RPMI8226 (cell line): ENCODE measurements at places on chromosomes 3 and 15.
A peak's percentile ranks its signal among the peaks of the same experiment; 100 is the strongest.

GRCh38 chr3:27166888-27167287 is 202.3 kb downstream of the NEK10 start:
- peak; percentile 10 for DNase-seq

DNA sequence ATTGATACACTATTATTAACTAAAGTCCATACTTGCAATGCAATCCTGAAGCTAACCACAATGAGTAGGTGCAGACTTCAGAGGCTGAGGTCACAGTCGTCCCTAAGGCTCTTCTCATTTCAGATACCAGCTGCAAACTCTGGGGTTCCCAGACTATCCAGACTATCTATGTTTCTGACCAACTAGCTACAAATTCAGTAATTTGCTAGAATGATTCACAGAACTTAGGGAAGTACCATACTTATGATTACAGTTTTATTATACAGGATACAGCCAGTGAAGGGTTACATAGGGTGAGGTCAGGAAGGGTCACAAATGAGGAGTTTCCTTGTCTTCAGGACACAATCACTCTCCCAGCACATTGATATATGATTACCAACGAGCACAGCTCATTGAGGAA is 36.5 kb downstream of the PPM1L start:
- DNase-seq: no peak

DNA sequence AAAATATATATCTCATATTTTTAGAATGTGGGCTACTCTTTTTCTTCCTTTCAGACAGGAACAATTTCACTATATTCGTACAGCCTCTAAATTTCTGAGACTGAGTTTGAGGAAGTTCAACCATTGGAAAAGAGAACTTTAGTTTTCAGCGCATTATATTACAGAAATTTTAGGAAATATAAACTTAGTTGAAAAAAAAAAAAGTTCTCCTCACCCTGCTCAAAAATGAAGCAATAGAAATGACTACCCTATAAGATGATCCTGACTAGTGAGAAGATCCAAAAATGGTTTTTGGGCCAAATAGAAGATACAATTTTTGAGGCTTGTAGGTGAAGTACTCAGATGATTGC is 139.6 kb downstream of the MCTP2 start:
- DNase-seq: no peak

DNA sequence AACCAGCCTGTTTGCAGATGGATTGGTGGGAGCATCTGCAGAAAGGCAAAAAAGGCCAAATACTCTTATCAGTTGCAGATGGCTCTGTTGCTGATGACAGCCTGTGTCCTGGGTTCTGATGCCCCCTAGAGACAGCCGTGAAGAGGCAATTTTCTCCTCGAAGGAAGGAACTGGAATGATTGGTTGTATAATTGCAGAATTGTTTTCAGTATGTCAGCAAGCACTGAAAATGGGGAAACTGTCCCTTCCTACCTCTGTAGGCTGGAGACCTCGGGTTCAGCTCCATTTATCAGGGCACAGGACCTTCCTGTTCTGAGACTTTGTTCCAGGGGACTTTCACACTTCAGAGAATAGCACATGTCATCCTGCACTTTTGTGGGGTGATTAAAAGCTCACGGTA is 103.0 kb downstream of the PGPEP1L start:
- DNase-seq: peak; percentile 38

GRCh38 chr3:73621388-73621787 is 3.4 kb downstream of the PDZRN3 start:
- no peak for DNase-seq

- no peak for DNase-seq
Observed at GRCh38 chr3:184008161-184008560, 9.5 kb downstream of the ABCC5 start.

GRCh38 chr15:52862677-52863076 is 72.5 kb upstream of the ONECUT1 start:
- no peak for DNase-seq

DNA sequence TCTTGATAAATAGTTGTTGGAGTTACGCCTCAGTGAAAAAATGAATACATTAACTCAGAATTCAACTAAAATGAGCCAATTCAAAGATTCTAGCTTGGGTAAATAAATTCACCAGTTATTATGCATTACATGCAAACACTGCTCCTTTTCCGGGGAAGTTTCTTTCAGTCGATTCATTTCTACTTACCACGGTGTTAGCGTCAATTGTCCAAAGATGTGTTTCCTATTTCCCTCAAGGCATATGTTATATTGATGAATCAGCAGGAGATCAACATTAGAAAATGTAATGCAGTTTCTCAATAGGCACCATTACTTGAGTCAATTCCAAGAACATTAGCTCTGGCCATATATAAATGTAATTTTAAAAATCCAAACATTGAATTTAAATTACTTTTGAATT is 517.7 kb downstream of the OTOL1 start:
- DNase-seq: no peak

DNA sequence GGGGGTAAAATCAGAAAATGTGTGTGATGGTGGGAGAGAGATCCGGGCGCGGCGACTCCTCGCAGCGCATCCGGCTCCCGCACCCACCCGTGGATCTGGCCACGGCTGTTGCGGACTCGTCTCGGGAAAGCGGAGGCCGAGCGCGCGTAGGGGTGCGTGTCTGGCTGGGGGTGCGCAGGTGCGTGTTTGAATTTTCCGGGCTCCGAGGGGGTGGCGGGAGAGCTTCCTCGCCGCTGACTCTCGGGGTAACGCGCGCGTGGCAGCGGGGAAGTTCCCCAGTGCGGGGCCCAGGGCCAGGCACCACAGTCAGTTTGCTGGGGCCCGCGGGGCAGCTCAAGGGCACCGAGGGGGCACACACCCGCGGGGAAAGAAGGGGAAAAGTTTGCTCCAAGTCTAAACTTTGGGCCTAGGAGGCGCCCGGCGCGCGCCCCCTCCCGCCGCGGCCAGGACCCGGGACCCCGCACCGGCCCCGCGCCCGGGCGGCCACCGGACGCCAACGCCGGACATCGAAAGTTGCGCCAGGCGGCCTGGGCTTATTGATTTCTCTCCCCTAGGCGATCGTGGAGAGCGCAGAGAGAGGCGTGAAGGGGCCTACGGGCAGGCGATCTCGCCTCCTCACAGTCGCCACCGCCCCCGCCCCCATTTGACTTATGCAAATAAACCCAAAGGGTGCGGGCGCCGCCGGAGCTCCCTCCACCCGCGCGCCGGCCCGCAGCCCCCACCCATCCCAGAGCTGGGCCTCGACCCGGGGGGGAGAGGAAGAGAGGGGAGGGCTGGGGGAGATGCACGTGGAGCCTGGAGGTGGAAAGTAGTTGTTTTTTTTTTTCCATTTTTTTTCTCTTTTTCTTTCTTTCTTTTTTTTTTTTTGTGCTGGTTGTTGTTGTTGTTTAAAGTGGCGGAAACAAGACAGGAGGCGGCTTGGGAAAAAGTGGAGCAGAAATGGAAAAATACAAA is 639 bp downstream of the FOXP1 start:
- peak; percentile 22 for DNase-seq

- DNase-seq: no peak
Observed at GRCh38 chr3:58429657-58430056, 4.0 kb downstream of the PDHB start.

- DNase-seq: no peak
Observed at GRCh38 chr15:45660231-45660979, 25.6 kb downstream of the SQOR start.

DNA sequence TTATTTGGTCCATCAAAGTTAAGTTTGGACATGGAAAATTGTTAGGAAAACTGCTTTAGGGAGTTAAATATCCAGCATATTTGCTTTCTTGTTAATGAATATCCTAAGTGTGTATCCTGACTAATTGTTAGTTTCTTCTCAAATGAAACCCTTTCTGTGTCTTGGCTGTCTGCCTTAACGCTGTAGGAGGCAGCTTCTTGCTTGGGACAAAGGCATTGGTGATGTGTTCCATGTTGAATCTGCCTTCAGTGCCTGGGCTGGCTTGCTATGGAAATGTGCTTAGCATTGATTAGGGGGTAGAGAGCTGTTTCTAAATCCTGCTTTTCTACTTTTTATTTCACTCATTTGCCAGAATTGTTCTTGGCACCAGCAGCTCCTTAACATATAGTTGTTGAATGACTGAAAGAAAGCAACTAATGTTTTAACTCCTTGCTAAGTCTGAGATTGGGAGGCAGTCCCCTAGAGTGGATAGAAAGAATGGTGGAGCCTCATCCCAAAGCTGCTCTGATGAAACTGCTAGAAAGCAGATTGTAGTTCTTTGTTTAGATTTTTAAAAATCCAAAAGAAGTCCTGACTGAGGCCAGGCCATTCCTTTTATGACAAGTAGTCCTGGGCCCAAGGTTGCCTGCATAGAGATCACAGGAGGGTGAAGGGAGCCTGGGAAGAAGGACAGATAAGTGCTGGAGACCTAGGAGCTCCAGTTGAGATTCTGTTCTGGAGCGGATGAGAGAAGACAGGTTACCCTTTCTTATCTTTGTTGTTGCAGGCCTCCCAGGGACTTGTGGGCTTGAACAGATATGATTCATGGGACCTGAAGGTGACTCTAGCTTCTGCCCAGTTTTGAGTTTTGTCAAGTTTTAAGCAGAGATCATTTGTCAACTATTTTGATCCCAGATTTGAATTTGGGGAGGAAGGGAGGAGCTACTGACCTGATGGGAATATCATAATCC is 39.3 kb downstream of the OXNAD1 start:
- DNase-seq: no peak

DNA sequence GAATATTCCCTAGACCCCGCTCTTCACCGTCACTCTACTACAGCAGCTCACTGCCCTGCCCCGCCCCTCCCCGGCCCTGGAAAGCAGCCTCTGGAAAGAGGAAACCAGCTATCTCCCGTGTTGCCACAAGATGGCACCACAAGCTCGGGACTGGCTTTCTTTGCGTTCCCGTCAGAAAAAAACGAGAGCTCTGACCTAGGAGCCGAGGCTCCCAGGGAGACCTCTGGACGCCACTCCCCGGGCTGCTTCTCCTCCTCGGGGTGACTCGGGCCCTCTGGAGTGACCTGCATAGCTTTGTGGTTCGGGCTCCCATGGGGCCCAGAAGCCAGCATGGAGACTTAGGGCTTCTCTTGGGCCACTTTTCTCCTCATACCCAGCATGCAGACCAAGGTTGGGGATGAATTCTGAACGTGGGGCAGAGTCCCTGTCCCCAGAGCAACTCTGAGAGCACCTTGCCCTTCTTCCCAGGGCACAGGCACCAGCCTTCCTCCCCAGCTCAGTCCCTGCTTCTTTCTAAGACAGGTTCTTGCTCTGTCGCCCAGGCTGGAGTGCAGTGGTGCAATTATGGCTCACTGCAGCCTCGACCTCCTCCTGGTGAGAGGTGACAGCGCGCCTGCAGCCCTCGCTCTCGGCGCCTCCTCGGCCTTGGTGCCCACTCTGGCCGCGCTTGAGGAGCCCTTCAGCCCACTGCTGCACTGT is 19.0 kb downstream of the STOML1 start:
- peak; percentile 93 for DNase-seq

DNA sequence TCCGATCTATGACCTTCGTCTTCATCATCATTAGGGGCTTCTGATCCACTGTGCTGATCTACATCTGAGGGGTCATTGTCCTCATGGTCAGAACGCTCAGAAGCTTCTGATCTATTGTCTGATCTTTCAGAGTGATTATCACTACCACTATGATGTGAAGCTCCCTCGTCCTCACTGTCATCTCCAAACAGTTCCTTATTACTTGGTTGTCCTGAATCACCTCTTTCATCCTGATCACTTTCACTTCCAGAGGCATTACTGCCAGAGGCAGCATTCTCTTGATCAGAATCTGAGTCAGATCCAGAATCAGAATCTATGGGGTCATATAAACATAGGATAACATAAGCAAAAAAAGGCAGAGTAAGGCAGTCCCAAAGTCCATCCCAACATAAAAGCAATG is 5.4 kb downstream of the LEO1 start:
- DNase-seq: no peak
